ENCODE measurements at places on chromosomes 12 and 14.

DNA sequence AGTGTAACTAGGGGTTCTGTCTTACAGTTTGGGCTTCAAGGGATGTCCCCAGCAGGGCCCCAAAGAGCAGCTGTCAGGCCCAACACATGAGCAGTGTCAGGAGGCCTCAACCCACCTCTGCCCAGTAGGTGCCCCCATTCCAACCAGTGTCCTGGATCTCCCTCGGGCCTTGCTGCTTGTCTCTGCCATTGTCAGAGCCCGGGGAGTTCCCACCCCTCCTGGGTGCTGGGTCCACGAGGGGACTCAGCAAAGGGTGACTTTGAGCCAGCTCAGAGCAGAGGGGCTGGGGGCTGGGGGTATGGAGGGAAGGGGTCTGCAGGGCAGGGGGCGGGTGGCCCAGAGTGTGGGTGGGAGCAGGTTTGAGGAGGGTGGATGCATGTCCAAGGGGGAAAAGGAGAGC, 18.0 kb upstream of the BEGAIN start:
- DNase-seq = no peak

- DNase-seq = peak; percentile 84
Measured at GRCh38 chr12:67662910-67663538, 14.5 kb downstream of the DYRK2 start.

- peak; percentile 62 for DNase-seq
Measured at GRCh38 chr14:30227436-30227835, 299.8 kb upstream of the PRKD1 start.

DNA sequence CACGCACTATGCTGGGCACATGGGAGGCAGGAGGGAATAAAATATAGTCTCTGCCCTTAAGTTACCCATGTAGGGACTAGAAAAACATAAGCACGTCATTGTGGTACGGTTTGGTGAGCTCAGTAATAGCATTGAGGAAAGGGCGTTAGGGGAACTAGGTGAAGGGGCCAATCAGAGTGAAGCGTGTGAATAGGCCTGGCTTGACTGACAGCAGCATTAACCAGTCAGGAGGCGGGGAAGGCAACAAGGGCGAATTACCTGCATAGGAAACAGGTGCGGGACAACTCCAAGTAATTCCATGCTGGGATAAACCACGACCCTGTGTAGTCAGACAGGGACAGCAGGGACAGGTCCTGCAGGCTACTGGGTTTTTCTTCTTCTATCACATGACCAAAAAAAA, 107.7 kb downstream of the UNC79 start:
- DNase-seq = no peak

DNA sequence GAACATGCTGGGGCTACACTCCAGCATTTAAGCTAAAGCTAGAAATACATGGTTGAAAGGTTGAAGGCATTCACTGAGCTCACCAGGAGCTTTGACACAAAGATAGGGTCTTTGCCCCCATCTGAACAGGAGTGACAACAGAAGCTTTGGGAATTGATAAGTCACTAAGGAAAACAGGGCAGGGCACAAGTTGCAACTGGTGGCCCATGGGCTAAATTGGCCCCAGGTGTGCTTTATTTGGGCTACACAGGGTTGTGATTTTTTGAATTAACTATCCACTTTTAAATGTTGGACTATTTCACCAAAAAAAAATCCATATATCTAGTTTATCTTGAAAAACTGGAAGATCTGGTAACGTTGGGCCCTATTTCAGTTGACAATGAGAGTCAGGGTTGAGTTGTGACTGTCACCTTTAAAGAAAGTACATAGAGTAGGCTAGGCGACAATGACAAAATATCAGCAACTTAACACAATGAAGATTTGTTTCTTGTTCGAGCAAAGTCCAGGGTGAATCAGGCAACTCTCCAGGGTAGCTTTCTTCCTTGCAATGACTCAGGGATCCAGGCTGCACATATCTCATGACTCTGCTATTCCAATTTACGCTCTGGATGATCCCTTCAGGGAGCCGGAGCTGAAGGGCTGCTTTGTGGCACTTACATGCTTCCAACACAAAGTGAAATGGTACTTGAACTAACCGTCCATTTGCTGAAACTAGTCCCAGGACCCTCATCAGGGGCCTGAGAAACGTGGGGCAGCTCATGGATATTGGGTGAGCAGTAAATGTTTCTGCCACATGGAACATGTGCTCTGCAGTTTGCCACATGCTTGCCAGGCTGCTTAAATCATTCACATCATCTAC, 13.3 kb upstream of the EIF4B start:
- DNase-seq = peak; percentile 41

GRCh38 chr12:90404071-90404470, 550.9 kb downstream of the CCER1 start:
- DNase-seq = no peak

- no peak for DNase-seq
Measured at GRCh38 chr12:4051596-4051995, 178.4 kb upstream of the PARP11 start.

DNA sequence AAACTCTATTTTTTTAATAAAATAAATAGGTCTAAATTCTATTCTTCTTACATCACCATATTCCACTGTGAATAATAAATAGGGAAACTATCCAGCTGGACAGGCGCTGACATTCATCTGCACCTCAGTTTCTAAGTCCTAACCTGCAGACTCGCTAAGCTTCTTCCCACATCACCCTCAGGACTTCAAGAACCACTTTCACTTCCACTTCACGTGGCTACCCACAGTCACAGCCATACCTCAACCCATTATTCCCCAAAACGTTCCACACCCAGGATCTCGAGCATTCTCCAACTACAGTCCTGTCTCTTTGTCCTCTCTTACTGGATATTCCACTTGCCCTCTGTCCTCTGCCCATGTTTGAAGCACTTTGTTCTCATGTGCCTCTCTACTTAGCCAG, 71.1 kb downstream of the C2CD5 start:
- no peak for DNase-seq

Measured in HCEC 1CT (cell line).